ENCODE measurements at places on chromosomes 3 and 15.

- no peak for DNase-seq
Measured at GRCh38 chr15:82272154-82272553, 9.5 kb downstream of the SAXO2 start.

GRCh38 chr3:114221165-114221880, 16.1 kb downstream of the ZNF80 start:
- no peak for DNase-seq

DNA sequence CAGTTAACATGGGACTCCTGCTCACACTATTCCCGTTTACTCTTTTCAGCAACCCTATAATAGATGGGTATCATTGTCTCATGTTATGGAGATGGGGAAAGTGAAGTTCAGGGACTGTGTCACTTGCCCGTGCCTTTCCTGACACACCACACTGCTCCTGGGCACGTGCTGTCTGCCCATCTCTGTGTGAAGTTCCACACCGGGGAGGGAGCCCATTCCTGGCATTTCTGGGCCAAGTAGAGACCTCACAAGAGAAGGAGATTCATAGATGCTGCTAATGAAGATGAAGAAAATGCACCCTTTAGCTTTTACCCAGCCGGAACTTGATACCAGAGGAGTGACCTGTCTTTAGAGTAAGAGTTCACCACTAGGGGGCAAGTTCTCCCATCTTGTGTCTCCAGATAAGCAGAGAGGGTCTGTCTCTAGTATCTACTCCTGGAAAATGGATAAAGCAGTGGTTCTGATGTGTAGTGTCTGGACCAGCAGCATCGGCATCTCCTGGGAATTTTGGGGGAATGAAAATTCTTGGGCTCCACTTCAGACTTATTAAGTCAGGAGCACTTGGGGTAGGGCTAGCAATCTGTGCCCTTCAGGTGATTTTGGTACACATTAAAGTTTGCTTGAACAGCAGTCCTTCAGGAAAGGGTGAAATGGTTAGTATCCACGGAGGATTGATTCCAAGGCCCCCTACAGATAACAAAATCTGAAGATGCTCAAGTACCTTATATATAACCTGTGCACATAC, 2.0 kb upstream of the TOPBP1 start:
- no peak for DNase-seq

DNA sequence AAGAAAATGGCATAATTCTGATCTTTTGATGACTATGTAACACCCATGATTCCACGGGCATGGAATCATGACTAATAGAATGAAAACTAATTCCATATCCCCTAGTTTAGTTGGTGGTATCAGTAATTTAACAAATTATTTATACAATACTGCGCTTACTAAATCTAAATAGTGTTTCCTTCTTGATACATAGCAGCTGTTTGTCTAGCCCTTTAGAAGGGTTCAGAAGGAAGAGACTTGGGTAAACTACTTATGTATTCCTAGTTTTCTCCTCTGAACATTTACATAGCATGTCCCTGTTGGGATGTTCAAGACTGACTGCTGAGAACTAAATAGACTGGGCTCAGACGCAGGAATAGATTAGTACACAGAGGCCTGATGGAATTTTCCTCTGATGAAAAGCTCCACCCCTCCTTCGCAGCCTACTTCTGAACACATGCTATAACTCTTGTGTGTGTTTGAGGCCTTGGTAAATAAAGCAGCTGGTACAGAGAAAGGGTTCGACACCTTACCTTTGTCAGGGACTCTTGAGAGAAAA, 330.6 kb upstream of the LMCD1 start:
- no peak for DNase-seq
